ENCODE measurements at places on chromosomes 16 and 17.

DNA sequence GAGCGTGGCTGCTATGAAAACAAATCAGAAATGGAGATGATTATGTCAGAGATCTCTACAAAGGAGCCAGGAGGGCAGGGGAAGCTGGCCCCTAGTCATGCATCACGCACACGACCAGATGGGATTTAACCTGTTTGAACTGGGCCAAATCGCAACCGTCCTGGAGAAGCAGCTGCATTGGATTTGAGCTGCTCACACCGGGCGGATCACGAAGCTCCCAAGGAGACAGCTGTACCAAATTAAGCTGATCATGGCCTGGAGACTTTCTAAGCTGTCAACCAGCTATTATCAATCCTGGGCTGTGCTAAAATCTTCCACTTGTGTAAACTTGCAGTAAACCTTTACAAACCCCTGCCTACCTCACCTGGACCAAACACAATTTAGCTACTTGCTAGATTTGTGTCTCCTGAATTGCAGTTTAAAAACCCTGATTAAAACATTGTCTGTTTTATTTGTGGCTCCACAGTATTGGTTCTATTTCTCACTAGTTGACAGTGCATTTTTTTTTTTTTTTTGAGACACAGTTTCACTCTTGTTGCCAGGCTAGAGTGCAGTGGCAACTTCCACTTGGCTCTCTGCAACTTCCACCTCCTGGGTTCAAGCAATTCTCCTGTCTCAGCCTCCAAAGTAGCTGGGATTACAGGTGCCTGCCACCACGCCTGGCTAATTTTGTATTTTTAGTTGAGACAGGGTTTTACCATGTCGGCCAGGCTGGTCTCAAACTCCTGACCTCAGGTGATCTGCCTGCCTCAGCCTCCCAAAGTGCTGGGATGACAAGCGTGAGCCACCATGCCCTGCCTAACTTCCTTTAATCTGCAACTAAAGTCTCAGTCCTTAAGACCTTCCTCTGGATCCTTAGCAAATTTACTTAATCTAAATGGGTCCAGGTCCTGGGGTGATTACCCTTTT is 98.3 kb upstream of the GRIN2A start:
- no peak for DNase-seq

DNA sequence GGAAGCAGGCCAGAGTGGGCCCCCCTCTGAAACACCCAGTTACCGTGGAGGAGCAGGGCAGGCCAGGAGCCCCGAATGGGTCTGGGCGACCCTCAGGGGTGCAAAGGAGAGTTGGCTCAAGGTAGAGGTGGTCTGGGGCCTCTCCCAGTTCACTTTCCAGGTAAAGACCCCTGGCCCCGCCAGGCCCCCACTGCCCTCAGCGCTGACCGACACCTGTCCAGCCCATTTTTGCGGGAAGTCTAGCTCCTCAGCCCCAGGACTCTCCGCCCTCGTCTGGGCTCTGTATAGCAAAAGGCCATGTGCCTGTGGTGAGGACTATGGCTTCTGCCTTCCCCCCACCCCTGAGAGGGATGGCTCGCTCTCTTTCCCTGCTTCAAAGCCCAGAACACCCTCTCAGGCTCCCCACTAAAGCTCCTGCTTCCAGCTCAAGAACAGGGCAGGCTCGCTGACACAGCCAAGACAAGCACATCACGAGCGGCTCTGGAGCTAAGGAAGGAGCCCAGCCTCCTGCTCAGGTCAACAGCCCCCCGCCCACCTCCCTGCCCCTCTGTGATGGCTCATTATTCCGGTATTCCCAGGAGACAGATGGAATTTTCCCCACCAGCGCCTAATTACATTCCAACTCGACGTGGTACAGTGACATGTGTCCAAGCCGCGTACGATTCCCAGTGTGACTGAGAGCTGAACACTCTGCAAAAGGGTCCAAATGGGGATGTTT is 59.4 kb downstream of the RTN4RL1 start:
- DNase-seq, result no peak

DNA sequence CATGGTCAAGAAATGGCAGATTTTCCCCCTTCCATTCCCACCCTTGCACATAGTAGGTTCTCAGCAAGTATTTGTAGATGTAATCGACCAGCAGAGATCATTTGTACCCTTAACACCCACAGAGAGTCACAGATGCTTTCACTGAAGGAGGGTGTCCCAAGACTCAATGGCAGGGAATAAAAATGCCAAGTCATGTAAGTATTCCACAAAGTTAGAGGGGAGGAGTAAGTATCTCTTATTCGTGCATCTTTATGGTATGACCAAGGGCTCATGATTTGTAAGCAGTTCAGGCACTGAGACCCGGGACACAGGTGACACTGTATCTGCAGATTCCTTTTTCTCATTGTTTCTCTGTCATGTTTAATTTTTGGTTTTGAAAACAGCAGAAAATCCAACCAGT is 489.6 kb downstream of the MAF start:
- no peak for DNase-seq

GRCh38 chr17:6528557-6528956 is 27.8 kb downstream of the PITPNM3 start:
- no peak for DNase-seq

- no peak for DNase-seq
These were observed 14.2 kb downstream of the LGALS3BP start for GRCh38 chr17:78965491-78965924.

GRCh38 chr17:83109793-83110645 is 30.6 kb downstream of the METRNL start:
- no peak for DNase-seq
